Endothelial cell of umbilical vein (primary cell): ENCODE measurements at places on chromosomes 1 and 21.

- H3K4me1 ChIP-seq, result peaks cover 15% of the 10 kb centered on the region
- H3K27ac ChIP-seq, result no peak overlapping the region
- no peaks in the 10 kb centered on the region for H3K27me3 ChIP-seq
- no peaks in the 10 kb centered on the region for H3K36me3 ChIP-seq
- H3K4me3 ChIP-seq, result no peak overlapping the region
These were observed 31.8 kb downstream of the ADGRL2 start for GRCh38 chr1:81832573-81832972.

DNA sequence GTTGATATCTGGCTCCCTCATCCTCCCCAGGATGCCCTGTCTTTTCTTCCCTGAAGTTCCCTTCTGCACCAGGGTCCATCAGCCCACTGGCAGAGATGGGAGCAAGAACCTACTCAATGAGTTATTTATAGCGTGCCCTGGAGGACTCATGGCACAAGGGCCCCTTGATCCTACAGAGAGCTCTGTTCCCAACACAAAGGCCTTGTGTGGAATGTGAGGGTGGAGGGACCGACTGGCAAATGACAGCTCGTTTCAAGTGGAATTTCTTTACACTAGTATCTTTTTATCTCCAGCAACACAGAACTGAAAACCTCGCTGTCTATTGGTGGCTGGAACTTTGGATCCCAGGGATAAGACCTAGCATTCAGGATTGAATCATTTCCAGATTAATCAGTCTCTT is 22.4 kb downstream of the CHI3L2 start:
- H3K4me3 ChIP-seq, result no peak overlapping the region
- no peak overlapping the region for H3K27ac ChIP-seq
- H3K4me1 ChIP-seq, result no peaks in the 10 kb centered on the region
- DNase-seq, result no peak

DNA sequence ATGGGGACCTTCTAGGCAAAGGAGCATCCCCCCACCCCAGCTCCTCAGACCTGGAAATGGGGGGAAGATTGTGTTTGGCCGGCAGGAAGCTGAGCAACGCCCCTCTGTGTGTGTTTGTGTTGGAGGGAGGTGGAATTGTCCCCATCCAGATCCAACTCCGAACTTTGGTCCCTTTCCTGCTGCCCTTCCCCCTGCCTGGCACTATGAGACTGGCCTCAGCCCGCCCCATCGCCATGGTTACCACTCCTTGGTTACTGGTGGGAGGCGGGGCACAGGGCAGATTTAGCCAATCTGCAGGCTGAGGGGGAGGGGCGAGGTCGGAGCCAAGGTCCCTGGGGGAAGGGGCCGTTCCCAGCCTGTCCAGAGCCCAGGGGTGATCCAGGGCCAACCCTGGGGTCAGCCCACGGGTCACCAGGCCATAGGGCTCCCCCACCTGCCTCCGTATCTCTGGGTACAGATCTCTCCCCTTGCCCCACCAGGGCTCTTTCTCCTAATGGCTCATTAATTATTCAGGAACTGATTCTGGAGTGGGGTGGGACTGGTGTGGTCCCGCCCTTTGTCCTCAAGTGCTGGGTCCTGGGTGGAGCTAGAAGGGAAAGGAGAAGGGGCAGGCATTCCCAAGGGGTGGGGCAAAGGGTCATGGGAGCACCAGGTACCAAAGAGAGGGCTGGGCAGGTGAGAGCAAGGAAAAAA is 15.2 kb downstream of the PTPRF start:
- no peak overlapping the region for H3K4me3 ChIP-seq
- no peak overlapping the region for H3K27ac ChIP-seq
- no peaks in the 10 kb centered on the region for H3K27me3 ChIP-seq
- H3K36me3 ChIP-seq, result no peaks in the 10 kb centered on the region
- H3K4me1 ChIP-seq, result peaks cover 10% of the 10 kb centered on the region

DNA sequence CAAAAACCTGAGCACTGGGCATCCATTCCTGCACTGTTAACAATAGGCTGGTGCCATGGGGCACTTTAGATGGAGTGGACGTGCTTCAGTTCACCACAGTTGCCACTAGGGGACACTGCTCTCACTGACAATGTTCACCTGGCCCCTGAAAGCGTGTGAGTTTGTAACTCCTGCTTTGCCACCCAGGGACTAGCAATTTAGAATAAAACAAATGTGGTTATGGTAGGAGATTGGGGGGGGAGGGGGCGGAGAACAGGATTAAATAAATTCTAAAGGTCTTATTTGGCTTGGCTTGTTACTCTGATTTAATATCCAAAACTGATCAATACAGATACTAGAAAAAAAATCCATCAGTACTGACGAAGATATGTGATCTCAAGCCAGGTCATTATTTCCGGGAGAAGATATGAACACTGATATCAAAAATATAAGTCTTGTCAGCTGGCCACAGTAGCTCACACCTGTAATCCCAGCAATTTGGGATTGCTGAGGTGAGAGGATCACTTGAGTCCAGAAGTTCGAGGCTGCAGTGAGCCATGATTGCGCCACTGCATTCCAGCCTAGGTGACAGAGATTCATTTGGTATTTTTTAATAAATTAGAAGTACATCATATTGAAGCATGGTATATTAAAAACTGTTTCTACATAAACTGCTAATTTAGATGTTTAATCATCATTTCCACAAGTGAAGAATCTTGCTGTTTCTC is 23.2 kb downstream of the INTS7 start:
- peaks cover 6% of the 10 kb centered on the region for H3K36me3 ChIP-seq
- H3K4me3 ChIP-seq, result no peak overlapping the region
- no peak overlapping the region for H3K27ac ChIP-seq
- DNase-seq, result peak; percentile 70
- H3K4me1 ChIP-seq, result peaks cover 4% of the 10 kb centered on the region
- no peaks in the 10 kb centered on the region for H3K27me3 ChIP-seq

- no peak for DNase-seq
- H3K4me3 ChIP-seq, result no peak overlapping the region
- peaks cover 33% of the 10 kb centered on the region for H3K36me3 ChIP-seq
- no peaks in the 10 kb centered on the region for H3K27me3 ChIP-seq
- no peak overlapping the region for H3K27ac ChIP-seq
These were observed 37.7 kb downstream of the PIK3C2B start for GRCh38 chr1:204456826-204457442.

GRCh38 chr21:26124421-26124833 is 46.1 kb downstream of the APP start:
- peak; percentile 84 for DNase-seq
- H3K27ac ChIP-seq, result peak overlapping the region; percentile 60
- peaks cover 58% of the 10 kb centered on the region for H3K4me1 ChIP-seq
- no peaks in the 10 kb centered on the region for H3K36me3 ChIP-seq
- no peaks in the 10 kb centered on the region for H3K27me3 ChIP-seq

GRCh38 chr1:182633657-182634281 is 29.6 kb upstream of the RGS16 start:
- H3K36me3 ChIP-seq, result no peaks in the 10 kb centered on the region
- no peaks in the 10 kb centered on the region for H3K27me3 ChIP-seq
- no peaks in the 10 kb centered on the region for H3K4me1 ChIP-seq

DNA sequence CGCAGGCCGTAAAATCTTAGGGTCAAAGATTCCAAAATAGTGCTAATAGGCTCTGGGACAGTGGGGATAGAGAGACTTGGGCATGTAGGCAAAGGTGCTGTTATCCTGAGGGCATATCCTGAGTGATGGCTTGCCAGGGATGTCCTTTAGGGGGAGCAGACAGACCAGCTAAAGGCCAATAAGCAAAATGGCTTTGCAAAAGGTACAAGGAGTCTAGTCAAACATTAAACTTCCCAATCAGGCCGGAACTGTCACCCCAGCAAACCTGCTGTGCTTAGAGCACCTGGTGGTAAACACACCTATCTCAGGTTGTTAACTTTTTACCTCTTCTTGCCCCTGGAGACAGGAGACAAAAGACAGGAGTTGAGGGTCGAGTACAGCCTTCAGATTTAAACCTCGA is 49.1 kb downstream of the TRABD2B start:
- H3K27me3 ChIP-seq, result no peaks in the 10 kb centered on the region
- no peak for DNase-seq
- H3K36me3 ChIP-seq, result no peaks in the 10 kb centered on the region
- H3K27ac ChIP-seq, result no peak overlapping the region

GRCh38 chr1:168369655-168370054 is 89.0 kb downstream of the TBX19 start:
- H3K4me3 ChIP-seq, result no peak overlapping the region
- DNase-seq, result no peak
- H3K27me3 ChIP-seq, result no peaks in the 10 kb centered on the region
- no peaks in the 10 kb centered on the region for H3K4me1 ChIP-seq

DNA sequence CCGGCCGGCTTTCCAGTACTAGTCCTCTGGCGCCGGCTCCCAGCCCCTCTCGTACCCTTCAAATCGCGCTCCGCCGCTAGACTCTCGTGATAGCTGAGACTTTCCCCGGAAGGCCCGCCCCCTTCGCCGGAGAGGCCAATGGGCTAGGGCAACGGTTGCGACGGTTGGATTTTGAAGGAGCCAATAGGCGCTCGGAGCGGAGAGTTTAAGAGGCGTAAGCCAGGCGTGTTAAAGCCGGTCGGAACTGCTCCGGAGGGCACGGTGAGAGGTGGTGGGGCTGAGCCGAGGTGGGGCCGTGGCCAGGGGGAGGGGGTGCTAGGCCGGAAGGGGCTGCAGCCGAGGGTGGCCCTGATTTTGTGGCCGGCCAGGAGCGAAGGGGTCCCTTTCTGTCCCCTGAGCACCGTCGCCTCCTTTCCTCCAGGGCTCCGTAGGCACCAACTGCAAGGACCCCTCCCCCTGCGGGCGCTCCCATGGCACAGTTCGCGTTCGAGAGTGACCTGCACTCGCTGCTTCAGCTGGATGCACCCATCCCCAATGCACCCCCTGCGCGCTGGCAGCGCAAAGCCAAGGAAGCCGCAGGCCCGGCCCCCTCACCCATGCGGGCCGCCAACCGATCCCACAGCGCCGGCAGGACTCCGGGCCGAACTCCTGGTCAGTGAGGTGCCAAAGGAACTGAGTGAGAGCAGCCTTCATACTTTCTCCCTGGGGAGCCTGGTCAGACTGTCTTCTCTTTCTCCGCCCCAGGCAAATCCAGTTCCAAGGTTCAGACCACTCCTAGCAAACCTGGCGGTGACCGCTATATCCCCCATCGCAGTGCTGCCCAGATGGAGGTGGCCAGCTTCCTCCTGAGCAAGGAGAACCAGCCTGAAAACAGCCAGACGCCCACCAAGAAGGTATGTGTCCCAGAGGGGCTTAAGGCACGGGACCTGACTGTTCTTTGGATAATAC is at the start of gene CDC20:
CDC20 (plus strand) TSS at position 236 of the 948 bp plus-strand sequence; CDS start at position 471, 235 bp downstream.
- H3K4me3 ChIP-seq, result peak within 1 kb of the TSS; percentile 80
- peaks cover 5% of the 10 kb centered on the region for H3K36me3 ChIP-seq
- H3K27ac ChIP-seq, result peak within 1 kb of the TSS; percentile 80
- H3K4me1 ChIP-seq, result peaks cover 38% of the 10 kb centered on the region
- H3K27me3 ChIP-seq, result no peaks in the 10 kb centered on the region

- H3K27me3 ChIP-seq, result no peaks in the 10 kb centered on the region
- no peaks in the 10 kb centered on the region for H3K36me3 ChIP-seq
- no peak for DNase-seq
- no peaks in the 10 kb centered on the region for H3K4me1 ChIP-seq
- no peak overlapping the region for H3K27ac ChIP-seq
- no peak overlapping the region for H3K4me3 ChIP-seq
These were observed 205.8 kb upstream of the LYPLAL1 start for GRCh38 chr1:218967836-218968235.

DNA sequence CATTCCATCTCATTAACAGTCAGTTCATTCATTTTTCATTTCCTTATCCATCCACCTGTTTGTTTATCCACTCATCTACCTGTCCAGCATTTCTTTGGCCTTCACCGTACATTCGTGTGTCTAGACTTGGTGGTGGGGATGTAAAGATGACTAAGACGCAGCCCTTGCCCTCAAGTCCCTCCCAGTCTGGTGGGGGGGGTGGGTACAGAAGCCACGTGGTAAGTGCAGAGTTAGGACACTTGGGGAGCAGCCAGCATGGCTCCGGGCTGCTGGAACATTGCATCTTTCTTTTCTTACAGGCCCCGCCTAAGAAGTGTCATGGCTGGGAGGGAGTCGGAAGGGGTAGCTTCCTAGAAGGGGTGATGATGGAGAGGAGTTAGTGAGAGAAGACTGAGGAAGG is 17.2 kb downstream of the KIF26B start:
- H3K4me1 ChIP-seq, result no peaks in the 10 kb centered on the region
- H3K36me3 ChIP-seq, result no peaks in the 10 kb centered on the region
- H3K27me3 ChIP-seq, result peaks cover 4% of the 10 kb centered on the region
- no peak overlapping the region for H3K27ac ChIP-seq
- H3K4me3 ChIP-seq, result no peak overlapping the region

GRCh38 chr1:167312871-167313270 is 92.2 kb downstream of the POU2F1 start:
- no peaks in the 10 kb centered on the region for H3K27me3 ChIP-seq
- no peak overlapping the region for H3K4me3 ChIP-seq
- no peak overlapping the region for H3K27ac ChIP-seq
- H3K4me1 ChIP-seq, result no peaks in the 10 kb centered on the region

- H3K27ac ChIP-seq, result no peak overlapping the region
- H3K4me3 ChIP-seq, result no peak overlapping the region
- no peaks in the 10 kb centered on the region for H3K27me3 ChIP-seq
- DNase-seq, result no peak
- peaks cover 2% of the 10 kb centered on the region for H3K36me3 ChIP-seq
These were observed 50.1 kb downstream of the BRWD1 start for GRCh38 chr21:39263372-39263771.

- DNase-seq, result no peak
- H3K4me1 ChIP-seq, result peaks cover 23% of the 10 kb centered on the region
- H3K27me3 ChIP-seq, result no peaks in the 10 kb centered on the region
- no peaks in the 10 kb centered on the region for H3K36me3 ChIP-seq
These were observed 48.3 kb downstream of the BCAR3 start for GRCh38 chr1:93633313-93633712.

DNA sequence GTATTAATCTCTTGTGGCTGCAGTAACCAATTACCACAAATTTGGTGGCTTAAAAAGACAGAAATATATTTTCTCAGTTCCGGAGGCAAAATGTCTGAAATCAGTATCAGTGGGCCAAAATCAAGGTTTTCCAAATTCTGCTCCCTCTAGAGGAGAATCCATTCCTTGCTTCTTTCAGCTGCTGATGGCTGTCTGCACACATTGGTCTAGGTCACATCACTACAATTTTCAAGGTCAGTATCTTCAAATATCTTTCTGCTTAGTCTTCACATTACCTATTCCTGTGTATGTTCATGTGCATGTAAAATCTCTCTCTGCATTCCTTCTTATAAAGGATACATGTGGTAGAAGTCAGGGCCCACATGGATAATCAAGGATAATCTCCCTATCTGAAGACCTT is 999.4 kb downstream of the KCNT2 start:
- no peaks in the 10 kb centered on the region for H3K36me3 ChIP-seq
- no peak overlapping the region for H3K27ac ChIP-seq
- H3K4me3 ChIP-seq, result no peak overlapping the region
- H3K27me3 ChIP-seq, result no peaks in the 10 kb centered on the region

- no peak for DNase-seq
- H3K4me1 ChIP-seq, result no peaks in the 10 kb centered on the region
- H3K27me3 ChIP-seq, result peaks cover 2% of the 10 kb centered on the region
- no peaks in the 10 kb centered on the region for H3K36me3 ChIP-seq
These were observed 62.5 kb downstream of the WNT9A start for GRCh38 chr1:227885135-227885647.

- no peak overlapping the region for H3K27ac ChIP-seq
- H3K4me3 ChIP-seq, result peak overlapping the region; percentile 75
- no peak for DNase-seq
- H3K36me3 ChIP-seq, result no peaks in the 10 kb centered on the region
- H3K4me1 ChIP-seq, result peaks cover 43% of the 10 kb centered on the region
These were observed 2.8 kb downstream of the ANKRD34A start for GRCh38 chr1:145961425-145962156.

- H3K4me3 ChIP-seq, result no peak overlapping the region
- no peak for DNase-seq
- H3K27ac ChIP-seq, result no peak overlapping the region
- no peaks in the 10 kb centered on the region for H3K4me1 ChIP-seq
- no peaks in the 10 kb centered on the region for H3K27me3 ChIP-seq
These were observed 358.4 kb downstream of the NTNG1 start for GRCh38 chr1:107499139-107499744.
